ENCODE measurements at places on chromosomes 11 and 22. TPM values are rescaled to one million over a fixed set of nuclear protein-coding genes. Genes with fewer than 3 reads are reported as not detected.

- no peak overlapping the region for H3K27ac ChIP-seq
- H3K27me3 ChIP-seq = no peaks in the 10 kb centered on the region
- DNase-seq = no peak
- peaks cover 2% of the 10 kb centered on the region for H3K4me1 ChIP-seq
- no peaks in the 10 kb centered on the region for H3K36me3 ChIP-seq
- no peak overlapping the region for H3K4me3 ChIP-seq
Measured at GRCh38 chr11:45288339-45288738, 2.2 kb upstream of the SYT13 start.

DNA sequence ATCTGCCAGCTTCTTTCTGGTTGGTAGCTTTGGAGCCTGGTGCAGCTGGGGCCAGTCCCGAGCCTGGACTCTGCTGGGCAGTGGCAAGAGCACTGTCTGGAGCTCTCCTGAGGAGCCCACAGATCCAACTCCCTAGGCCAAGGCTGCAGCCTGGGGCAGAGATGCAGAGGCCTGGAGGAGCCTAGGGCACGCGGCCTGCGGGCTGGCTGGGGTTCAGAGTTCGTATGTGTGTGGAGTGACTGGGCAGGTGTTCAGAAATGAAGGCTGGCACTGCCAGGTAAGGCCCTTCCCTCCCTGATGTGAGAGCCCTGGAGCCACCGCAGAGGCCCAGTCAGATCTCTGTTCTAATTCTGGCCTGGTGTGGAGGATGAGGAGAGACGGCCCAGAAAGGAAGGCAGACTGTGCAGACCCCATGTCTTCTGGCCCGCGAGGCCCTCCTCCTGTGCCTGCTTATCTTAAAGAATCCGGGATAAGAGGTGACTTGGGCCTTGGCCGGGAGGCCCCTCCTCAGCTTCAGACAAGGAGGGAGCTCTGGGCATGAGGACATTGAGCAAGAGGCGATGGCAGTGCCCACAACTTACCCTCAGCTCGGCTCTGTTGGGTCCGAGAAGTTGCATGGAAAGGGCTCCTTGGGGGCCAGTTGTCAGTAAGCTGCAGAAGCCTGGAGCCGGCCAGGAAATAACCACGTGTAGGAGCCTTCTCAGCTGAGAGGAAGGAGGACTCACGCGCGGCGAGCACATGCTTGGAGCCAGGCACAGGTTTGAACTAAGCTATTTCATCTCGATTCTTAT lies 62.2 kb upstream of the B3GAT1 start:
- H3K4me1 ChIP-seq = no peaks in the 10 kb centered on the region
- no peak overlapping the region for H3K4me3 ChIP-seq
- H3K36me3 ChIP-seq = no peaks in the 10 kb centered on the region
- no peak for DNase-seq
- H3K27me3 ChIP-seq = no peaks in the 10 kb centered on the region
- H3K27ac ChIP-seq = no peak overlapping the region

The C11orf21 gene
- not detected for total RNA-seq

DNA sequence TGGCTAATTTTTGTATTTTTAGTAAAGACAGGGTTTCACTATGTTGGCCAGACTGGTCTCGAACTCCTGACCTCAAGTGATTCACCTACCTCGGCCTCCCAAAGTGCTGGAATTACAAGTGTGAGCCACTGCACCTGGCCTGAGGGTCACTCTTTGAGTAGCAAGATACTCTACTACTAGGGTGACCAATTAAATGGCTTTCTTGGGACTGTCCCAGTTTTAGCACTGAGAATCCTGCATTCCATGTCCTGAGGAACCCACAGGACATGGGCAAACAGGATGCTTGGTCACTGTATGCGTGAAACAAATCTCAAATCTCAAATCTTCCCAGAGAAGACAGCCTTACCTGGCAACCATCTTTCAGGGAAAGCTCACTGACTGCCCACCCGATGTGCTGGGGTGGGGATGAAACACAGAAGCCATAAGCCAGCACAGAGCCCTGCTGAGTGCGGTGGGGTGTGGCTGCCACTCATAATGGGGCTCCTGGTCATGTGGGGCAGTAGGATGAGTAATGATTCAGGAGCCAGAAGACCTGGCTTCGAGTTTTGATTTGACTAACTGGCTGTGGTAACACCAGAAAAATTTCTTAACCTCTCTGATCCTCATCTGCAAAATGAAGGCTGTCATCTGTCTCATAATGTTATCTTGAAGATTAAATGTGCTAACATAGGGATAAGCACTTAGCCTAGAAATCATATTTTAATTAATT lies 11.5 kb downstream of the CLMP start:
- H3K27me3 ChIP-seq = no peaks in the 10 kb centered on the region
- no peak overlapping the region for H3K4me3 ChIP-seq
- H3K36me3 ChIP-seq = no peaks in the 10 kb centered on the region
- no peak for DNase-seq

The NUP98 gene
- 64.6 TPM for total RNA-seq

DNA sequence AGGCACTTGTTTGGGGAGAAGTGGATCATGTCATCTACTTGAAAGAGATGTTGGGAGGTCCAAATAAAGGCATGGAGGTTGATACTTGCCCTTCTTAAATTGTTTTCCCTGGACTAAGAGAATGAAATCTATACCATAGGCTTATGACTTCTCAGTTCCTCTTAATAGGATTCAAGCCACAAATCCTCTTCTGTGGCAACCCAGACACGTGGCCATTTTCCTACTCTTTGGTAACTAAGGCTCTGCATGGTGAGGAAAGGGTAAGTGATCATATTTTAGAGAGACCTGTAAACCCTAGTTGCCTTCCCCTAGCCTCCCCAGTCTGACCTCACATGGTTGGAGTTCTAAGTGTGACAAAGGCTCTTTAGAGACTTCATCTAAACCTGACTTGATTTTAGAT lies 72.9 kb upstream of the CD44 start:
- no peaks in the 10 kb centered on the region for H3K27me3 ChIP-seq
- H3K4me3 ChIP-seq = no peak overlapping the region
- no peak for DNase-seq

DNA sequence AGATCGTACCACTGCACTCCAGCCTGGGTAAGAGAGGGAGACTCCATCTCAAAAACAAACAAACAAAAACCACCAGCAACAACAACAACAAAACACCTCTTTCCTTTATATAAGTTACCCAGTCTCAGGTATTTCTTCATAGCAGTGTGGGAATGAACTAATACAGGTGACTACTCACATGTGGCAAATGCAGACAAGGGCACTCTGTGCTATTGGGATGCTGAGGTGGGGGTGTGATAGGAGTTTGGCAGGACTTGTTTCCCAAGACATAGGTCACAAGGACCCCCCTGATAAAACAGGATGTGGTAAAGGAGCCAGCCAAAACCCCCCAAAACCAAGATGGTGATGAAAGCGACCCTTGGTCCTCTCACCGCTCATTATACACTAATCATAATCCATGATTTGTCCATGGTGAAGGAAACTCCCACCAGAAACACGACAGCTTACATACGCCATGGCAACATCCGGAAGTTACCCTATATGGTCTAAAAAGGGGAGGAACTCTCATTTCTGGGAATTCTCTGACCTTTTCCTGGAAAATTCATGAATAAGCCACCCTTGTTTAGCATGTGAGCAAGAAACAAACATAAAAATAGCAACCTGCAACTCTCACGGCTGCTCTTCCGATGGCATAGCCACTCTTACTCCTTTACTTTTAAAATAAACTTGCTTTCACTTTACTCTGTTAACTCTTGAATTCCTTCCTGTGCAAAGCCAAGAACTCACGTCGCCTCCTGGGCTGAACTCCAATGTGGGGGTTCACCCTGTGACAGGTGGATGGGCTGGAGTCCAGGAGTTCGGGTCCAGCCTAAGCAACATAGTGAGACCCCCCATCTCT lies 18.8 kb upstream of the INCENP start:
- peaks cover 9% of the 10 kb centered on the region for H3K4me1 ChIP-seq
- H3K4me3 ChIP-seq = peak overlapping the region; percentile 30
- H3K27ac ChIP-seq = peak overlapping the region; percentile 75
- H3K36me3 ChIP-seq = no peaks in the 10 kb centered on the region
- DNase-seq = peak; percentile 67
- H3K27me3 ChIP-seq = no peaks in the 10 kb centered on the region

The OSM gene
- total RNA-seq = 1.2 TPM

The RFPL2 gene
- total RNA-seq = not detected

- peak; percentile 85 for DNase-seq
- no peaks in the 10 kb centered on the region for H3K27me3 ChIP-seq
- H3K27ac ChIP-seq = peak within 1 kb of the TSS; percentile 66
- H3K36me3 ChIP-seq = no peaks in the 10 kb centered on the region
Measured at GRCh38 chr11:67629386-67630227, at the start of gene NUDT8. Gene NUDT8, minus strand, starts transcription at chr11:67629937. Its CDS starts 26 bp downstream, at chr11:67629911.

- no peak for DNase-seq
- H3K4me1 ChIP-seq = peaks cover 18% of the 10 kb centered on the region
Measured at GRCh38 chr22:41597635-41597953, 8.0 kb upstream of the PMM1 start.

- H3K36me3 ChIP-seq = no peaks in the 10 kb centered on the region
- no peak overlapping the region for H3K27ac ChIP-seq
- no peaks in the 10 kb centered on the region for H3K4me1 ChIP-seq
- no peaks in the 10 kb centered on the region for H3K27me3 ChIP-seq
- H3K4me3 ChIP-seq = no peak overlapping the region
Measured at GRCh38 chr11:86861810-86862209, 61.5 kb downstream of the PRSS23 start.

The OR8G1 gene
- not detected for total RNA-seq

GRCh38 chr11:119361941-119362725 lies 15.6 kb upstream of the MFRP start:
- H3K27me3 ChIP-seq = no peaks in the 10 kb centered on the region
- H3K4me3 ChIP-seq = peak overlapping the region; percentile 45
- H3K27ac ChIP-seq = no peak overlapping the region
- no peak for DNase-seq

- no peak for DNase-seq
- no peak overlapping the region for H3K4me3 ChIP-seq
- H3K4me1 ChIP-seq = no peaks in the 10 kb centered on the region
- H3K27me3 ChIP-seq = no peaks in the 10 kb centered on the region
- no peaks in the 10 kb centered on the region for H3K36me3 ChIP-seq
Measured at GRCh38 chr11:69663326-69663725, 11.8 kb downstream of the LTO1 start.

GRCh38 chr11:120188371-120188770 lies 22.5 kb upstream of the OAF start:
- H3K4me3 ChIP-seq = no peak overlapping the region
- H3K36me3 ChIP-seq = no peaks in the 10 kb centered on the region
- DNase-seq = peak; percentile 17
- H3K27ac ChIP-seq = no peak overlapping the region
- H3K4me1 ChIP-seq = peaks cover 48% of the 10 kb centered on the region

- no peak overlapping the region for H3K4me3 ChIP-seq
- H3K36me3 ChIP-seq = no peaks in the 10 kb centered on the region
- H3K27ac ChIP-seq = no peak overlapping the region
Measured at GRCh38 chr22:42800451-42801251, 56.4 kb downstream of the ARFGAP3 start.

DNA sequence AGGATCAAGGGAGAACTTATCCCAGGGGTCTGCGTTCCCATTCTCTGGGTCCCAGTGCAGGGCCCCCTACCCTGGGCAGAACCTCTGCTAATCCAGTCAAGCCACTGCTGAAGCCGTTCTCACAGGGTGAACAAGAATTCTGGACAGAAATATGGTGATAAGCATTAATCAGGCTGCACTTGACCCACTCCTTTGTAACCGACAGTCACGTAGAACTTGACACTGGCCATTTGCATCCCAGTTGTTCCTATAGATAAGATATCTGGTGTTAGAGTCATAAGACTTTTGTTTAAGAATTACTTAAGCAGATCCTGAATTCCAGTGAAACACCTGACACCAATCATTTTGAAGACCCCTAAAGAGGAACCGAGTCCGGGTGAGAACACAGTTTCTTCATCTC lies 107.5 kb upstream of the THY1 start:
- no peak overlapping the region for H3K27ac ChIP-seq
- H3K4me1 ChIP-seq = no peaks in the 10 kb centered on the region
- no peaks in the 10 kb centered on the region for H3K27me3 ChIP-seq
- no peak for DNase-seq
- H3K36me3 ChIP-seq = no peaks in the 10 kb centered on the region

DNA sequence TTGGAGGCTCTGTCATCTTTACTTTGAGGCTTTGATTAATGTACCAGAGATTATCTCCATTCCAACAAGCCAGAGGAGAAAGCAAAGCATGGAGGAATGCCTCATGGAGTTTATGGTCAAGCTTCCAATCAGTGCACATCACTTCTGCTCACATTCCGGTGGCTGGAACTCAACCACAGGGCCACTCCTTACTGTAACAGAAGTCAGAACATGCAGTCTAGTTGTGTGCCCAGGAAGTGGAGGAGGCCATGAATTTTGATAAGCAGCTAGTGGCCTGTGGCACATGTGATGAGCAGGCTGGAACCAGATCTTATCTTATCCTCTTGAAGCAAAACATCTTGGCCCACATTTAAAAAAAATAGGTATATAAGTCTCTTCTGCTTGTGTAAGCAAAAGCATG lies 258.9 kb upstream of the ARHGAP20 start:
- H3K4me1 ChIP-seq = no peaks in the 10 kb centered on the region
- no peak overlapping the region for H3K4me3 ChIP-seq
- no peak overlapping the region for H3K27ac ChIP-seq

DNA sequence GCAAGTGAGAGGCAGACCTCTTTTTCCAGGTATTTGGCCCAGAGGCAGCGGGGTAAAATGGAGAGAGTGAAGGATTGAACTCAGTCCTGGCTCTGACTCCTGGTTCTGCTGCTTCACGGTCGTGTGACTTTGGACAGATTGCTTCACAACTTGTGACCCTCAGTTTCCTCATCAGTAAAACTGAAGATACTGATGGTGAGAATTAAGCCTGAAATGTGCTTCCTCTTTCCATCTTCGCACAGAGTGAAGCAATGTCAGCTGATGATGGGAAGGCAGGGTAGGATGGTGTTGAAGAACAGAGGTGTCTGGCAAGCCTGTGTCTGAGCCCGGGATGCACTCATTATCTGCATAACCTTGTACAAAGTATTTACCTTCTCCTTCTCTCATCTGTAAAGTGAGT lies 59.0 kb downstream of the UBASH3B start:
- H3K27ac ChIP-seq = no peak overlapping the region
- H3K36me3 ChIP-seq = no peaks in the 10 kb centered on the region
- no peak for DNase-seq
- H3K27me3 ChIP-seq = no peaks in the 10 kb centered on the region
- no peak overlapping the region for H3K4me3 ChIP-seq

The ZDHHC13 gene
- 15.4 TPM for total RNA-seq

The PHRF1 gene
- total RNA-seq = 34.0 TPM

DNA sequence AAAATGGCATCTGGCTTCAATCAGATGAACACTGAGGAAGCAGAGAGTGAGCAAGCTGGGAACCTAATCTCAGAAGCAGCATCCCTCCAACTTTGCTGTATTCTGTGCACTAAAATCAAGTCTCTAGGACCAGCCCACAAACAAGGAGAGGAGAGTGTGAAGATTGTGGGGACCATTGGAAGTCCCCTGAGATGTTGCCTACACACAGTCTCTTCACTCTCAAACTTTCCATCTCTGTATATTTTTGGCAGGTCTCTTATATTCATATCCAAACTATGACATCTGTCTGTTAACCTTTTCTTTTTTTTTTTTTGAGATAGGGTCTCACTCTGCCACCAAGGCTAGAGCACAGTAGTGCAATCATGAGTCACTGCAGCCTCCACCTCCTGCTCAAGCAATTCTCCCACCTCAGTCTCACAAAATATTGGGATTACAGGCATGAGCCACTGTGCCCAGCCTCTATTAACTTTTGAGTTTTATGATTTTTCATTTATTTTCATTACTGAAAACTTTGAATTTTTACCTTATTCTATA lies 1096.4 kb downstream of the TBC1D22A start:
- H3K4me3 ChIP-seq = no peak overlapping the region
- H3K27me3 ChIP-seq = no peaks in the 10 kb centered on the region
- H3K27ac ChIP-seq = no peak overlapping the region
- no peaks in the 10 kb centered on the region for H3K4me1 ChIP-seq
- H3K36me3 ChIP-seq = no peaks in the 10 kb centered on the region

- no peak for DNase-seq
- no peaks in the 10 kb centered on the region for H3K27me3 ChIP-seq
- no peaks in the 10 kb centered on the region for H3K4me1 ChIP-seq
- no peak overlapping the region for H3K4me3 ChIP-seq
- no peak overlapping the region for H3K27ac ChIP-seq
Measured at GRCh38 chr11:86785576-86785975, 14.8 kb upstream of the PRSS23 start.
